NCI-H1092 (cell line): ENCODE measurements at places on chromosomes 12 and 14.

GRCh38 chr12:106851306-106851705 lies 76.8 kb downstream of the RIC8B start:
- no peak for DNase-seq

GRCh38 chr14:61712137-61712536 lies 16.8 kb downstream of the HIF1A start:
- DNase-seq: no peak

DNA sequence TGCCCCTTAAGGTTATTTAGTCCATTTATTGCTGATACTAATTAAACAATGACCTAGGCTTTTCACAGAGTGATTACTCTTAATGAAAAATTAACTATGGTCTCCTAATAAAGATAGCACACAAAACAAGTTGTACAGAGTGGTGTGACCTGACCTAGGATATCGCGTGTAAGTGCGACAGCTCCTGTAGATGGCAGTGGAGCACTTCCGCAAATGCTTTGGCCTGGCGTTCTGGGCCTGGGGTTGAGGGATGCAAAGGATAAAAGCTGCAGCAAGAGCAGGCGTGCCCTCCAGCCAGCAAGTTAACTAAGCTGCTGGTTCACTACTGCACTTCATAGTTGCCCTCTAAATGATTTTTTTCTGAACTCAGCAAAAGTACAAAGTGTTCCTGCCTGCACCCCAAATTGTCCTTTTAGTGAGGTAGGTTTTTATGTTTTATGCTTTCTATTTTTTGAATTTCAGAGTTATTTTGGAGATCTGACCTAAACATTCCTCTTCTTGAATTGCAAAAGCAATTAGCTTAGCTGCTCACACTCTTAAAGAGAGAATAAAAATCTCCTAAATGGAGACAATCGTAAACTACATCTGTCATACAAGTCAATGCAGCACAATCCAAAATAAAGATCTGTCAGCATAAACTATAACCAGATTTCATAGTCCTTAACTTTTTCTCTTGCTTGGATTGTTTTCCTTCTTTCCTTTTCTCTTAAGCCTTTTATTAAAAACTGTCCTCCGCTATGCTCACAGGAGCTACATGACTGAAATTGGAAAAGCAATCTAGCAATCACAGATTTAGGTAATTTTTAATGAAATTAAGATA lies 379.6 kb downstream of the LRIG3 start:
- DNase-seq: peak; percentile 78

- DNase-seq: no peak
Measured at GRCh38 chr12:3044141-3044630, 33.0 kb upstream of the TSPAN9 start.

GRCh38 chr14:89658977-89659670 lies 242.1 kb upstream of the FOXN3 start:
- DNase-seq: no peak

GRCh38 chr12:111396726-111397445 lies 8.8 kb upstream of the SH2B3 start:
- peak; percentile 44 for DNase-seq
